Fibroblast of the conjunctiva (primary cell): ENCODE measurements at places on chromosomes 6 and 20.

- no peak for DNase-seq
Observed at GRCh38 chr6:46269447-46270229, 98.9 kb upstream of the ENPP5 start.

GRCh38 chr6:139436200-139436956, 61.9 kb upstream of the CITED2 start:
- no peak for DNase-seq

DNA sequence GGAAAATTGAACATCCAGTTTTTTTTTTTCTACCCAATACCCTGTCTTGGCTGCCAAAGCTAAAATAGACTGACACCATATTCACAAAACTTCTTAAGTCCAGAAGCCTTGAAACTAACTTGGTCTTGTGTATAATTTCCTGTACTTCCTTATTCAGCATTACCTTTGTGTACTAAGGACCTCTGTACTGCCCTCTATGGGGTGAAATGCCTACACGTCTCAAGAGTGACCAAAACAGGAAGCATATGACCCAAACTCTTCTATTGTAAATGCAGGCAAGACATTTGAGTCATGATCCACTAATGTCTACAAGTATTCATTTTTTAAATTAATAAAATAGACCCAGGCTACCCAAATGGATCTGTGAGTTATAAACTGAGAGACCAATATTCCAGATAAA, 50.4 kb downstream of the HMGCLL1 start:
- DNase-seq: peak; percentile 24

GRCh38 chr20:7637184-7637583, 303.1 kb downstream of the HAO1 start:
- DNase-seq: no peak

GRCh38 chr20:841568-842546, 8.3 kb downstream of the FAM110A start:
- DNase-seq: no peak

DNA sequence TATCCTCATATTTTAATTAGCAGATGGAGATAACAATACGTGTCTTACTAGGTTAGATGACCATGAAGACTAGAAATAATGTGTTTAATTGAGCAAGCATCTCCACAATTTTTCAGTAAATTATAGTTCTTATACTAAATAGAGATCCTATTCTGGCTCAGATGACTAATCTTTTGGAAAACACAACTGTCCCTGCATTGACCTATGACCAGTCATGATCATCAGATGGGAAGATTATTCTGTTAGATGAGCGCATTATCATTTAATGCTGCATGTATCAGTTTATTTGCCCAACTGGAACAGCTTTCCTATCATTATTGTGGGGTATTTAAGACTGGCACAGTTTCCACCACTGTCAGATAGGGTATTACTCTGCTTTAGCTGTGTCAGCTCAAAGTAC, 185.5 kb downstream of the MOXD1 start:
- no peak for DNase-seq

DNA sequence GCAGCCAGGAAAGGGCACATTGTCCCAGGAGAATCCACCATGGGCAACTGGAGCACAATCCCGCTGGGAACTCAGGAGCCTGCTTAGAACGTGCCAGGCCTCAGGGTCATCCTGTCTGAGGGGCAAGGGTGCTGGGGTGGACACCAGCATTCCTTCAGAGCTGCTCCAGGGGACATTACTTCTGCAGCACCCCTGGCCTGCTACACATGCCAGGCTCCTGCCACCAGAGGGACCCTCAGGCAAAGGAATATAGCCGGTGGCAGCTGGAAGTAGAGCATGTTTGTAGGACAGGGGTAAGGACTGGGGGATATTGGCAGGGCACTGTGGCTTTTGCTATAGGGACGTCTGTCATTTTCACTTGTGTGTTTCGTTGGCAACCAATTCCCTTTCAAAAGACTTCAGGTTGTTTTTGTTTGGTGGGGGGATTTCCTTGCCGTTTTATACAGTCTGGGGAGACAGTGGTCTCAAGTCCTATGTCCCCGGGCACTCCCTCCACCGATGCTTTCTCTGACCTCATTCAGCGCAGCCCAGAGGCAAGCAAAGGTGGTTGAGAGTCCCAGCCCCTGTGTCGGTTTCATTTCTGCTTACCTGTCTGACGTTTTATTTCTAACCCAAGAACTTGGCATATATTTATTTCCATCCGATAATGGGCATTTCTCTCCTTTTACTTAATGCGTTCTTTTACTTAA, 130.8 kb downstream of the JPH2 start:
- no peak for DNase-seq

GRCh38 chr6:156652231-156652750, 124.9 kb upstream of the ARID1B start:
- no peak for DNase-seq

DNA sequence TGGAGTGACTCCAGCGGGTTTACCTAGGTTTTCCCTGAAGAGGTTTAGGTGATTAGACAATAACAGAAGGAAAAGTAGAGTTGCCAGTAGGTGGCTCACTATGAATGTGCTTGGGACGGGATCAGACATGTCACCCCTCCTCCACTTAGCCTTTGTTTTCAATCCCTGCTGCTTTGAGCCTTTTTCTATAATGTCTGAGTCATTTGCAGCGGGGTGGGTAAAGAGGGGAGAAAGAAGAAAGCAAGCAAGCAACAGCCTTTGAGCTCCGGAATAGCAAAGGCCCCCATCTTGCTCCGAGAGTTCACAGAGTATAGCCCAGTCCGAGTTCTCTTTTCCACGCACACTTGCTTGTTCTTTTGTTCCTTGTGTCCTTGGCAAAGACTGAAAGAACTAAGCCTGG, 129.1 kb downstream of the PACRG start:
- DNase-seq: peak; percentile 85

DNA sequence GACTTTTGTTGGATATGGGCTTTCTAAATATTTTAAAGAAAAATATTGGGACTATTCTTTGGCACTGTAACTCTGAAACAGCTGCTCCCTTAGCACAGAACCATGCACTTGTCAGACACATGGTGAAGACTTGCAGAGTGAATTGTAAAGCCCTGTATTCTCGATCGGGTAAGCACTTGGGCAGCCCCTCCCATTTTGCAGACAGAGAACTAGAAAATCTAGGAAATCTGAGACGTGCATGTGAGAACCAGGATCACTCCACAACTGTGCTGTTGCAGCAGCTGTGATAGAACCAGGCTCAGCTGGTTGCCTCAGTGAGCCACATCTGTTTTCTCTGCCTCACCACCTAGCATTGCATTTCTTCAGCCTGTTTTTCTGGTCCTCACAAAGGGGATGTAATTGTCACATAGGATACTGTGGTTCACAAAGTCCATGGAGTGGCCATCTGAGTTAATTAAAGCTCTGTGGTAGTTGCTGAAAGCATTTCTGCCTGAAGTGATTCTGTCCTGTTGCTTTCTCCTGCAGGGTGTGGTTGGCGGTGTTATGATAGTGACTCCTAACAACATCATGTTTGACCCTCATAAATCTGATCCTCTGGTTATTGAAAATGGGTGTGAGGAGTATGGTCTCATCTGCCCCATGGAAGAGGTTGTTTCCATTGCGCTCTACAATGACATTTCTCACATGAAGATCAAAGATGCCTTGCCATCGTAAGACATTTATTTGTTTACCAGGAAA, 71.8 kb upstream of the HINT3 start:
- DNase-seq: no peak

DNA sequence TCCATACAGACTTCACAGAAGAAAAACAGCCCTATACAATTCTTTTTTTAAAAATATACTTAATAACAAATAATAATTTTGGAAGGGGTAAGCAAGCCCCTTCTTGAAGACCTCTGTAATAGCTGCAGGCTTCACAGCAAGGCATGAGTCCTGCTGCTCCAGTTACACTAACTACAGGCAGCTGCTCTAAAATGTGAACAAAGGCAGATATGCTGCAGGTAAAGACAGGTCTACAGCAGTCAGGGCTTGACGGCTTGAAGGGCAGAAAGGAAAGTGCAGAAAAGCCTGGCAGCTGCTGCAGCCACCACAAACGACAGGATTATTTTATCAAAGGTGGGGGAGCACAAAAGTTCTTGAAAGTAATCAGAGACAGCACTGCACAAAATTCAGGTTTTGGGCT, 11.3 kb downstream of the FAXC start:
- no peak for DNase-seq

GRCh38 chr6:18741741-18742140, 354.6 kb downstream of the RNF144B start:
- peak; percentile 13 for DNase-seq

DNA sequence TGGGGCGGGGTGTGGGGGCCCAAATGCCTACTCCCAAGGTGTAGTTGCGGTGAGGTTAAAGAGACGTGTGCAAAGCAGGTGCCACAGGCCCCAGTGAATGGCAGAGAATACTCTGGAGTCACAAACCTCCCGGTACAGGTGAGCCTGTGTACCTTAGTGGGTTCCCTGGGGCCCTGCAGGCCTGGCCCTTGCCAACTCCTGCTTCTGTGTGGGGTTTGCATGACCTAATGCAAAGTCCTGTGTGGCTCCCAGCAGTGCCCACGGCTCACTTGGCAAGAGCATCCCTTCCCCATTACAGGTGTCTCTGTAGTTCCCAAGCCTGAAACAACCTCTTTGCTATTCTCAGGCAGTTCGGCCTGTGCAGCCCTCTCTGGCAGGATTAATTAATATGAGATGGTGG, 17.5 kb downstream of the SPDEF start:
- no peak for DNase-seq
